Dermis blood vessel endothelial cell (primary cell): ENCODE measurements at places on chromosomes 2 and 18. TPM values are rescaled to one million over a fixed set of nuclear protein-coding genes. Genes with fewer than 3 reads are reported as not detected.
A peak's percentile ranks its signal among the peaks of the same experiment; 100 is the strongest.

Gene CRYGD
- not detected in 2 replicates for total RNA-seq

DNA sequence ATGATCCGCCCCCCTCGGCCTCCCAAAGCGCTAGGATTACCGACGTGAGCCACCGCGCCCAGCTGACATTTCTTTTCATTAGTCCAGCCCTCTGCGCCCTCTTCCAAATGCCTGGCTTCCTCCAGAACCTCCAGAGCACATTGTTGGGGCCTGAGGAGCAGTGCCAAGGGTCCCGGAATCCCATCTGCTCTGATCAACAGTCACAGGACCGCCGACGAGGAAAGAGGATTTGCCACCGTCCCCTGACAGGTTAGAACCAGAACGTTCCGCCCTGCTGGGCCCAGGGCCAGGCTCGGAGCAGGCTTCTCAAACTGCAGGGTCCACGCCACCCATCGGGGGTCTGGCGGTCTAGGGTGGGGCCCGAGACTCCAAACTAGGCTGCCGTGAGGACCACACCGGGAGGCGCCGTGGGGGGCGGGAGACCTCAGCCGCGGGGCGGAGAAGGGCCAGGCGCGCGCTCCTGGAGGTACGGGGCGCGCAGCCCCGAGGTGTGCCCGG is 36.9 kb upstream of the ITM2C start:
- DNase-seq: no peak

- DNase-seq: no peak
Observed at GRCh38 chr18:55838841-55839240, 250.8 kb upstream of the TCF4 start.

GRCh38 chr18:24198461-24198860 is 59.6 kb downstream of the CABYR start:
- DNase-seq: no peak

Gene INHA
- not detected in 2 replicates for total RNA-seq

Gene SLC25A12
- 12.1 and 14.9 TPM in 2 replicates for total RNA-seq

Gene VIT
- 0.65 TPM in 1 of 2 replicates, not detected in the other for total RNA-seq

Gene FSHR
- not detected in 2 replicates for total RNA-seq

- DNase-seq: no peak
Observed at GRCh38 chr18:2641638-2642037, 13.9 kb upstream of the SMCHD1 start.

Gene D2HGDH
- total RNA-seq: 12.5 and 19.4 TPM in 2 replicates

DNA sequence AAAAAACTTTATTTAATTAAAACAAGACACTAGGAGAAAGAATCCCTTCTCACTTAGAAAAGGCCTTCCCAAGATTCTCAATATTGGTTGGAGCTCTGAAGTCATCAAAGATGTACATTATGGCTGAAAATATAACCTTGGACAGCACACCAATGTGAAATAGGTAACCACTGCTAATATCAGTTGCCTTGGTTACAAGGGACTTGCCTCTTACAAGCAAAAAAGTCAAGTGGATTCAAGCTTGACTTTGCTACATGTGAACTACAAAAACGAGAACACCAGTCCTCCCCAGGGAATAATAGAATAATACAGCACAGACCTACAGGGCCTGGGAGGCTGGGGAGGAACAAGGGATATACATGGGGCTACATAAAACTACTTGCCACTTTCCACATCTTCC is 46.1 kb downstream of the NABP1 start:
- no peak for DNase-seq

DNA sequence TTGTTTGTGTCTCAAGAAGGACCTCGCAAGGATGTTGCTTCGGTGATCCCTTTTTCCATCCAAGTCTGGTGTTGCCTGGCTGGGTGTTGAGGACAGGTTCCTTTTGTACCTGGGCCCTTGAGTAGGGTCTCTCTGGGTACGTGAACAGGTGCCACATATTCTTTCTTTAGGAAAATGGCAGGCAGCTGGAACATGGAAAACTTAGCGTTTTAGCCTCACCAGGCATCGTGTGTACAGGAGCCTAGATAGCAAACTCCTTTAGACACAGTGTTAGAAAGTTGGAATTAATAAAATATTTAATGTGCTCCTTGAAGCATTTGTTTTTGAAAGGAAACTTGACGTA is 54.3 kb upstream of the RBM44 start:
- DNase-seq: no peak

Gene ST8SIA3
- total RNA-seq: not detected in 2 replicates

Gene CRYGC
- not detected in 2 replicates for total RNA-seq

Gene DCC
- not detected in 2 replicates for total RNA-seq

- no peak for DNase-seq
Observed at GRCh38 chr2:189298481-189298880, 118.9 kb upstream of the COL5A2 start.

- no peak for DNase-seq
Observed at GRCh38 chr2:54428108-54428831, 27.9 kb upstream of the SPTBN1 start.

Gene CLHC1
- 6.9 and 8.2 TPM in 2 replicates for total RNA-seq

- DNase-seq: no peak
Observed at GRCh38 chr18:35974181-35974580, 1.7 kb downstream of the RMP24 start.

Gene CCDC74B
- total RNA-seq: 2.2 and 2.7 TPM in 2 replicates

Gene MC2R
- not detected in 2 replicates for total RNA-seq

Gene ICOS
- total RNA-seq: not detected in 2 replicates

Gene CD28
- total RNA-seq: under 0.01 and 0.05 TPM in 2 replicates

Gene UGT1A4
- 0.09 TPM in 1 of 2 replicates, not detected in the other for total RNA-seq

Gene MAL
- 0.88 and 4.8 TPM in 2 replicates for total RNA-seq

- no peak for DNase-seq
Observed at GRCh38 chr18:76850112-76850511, 27.8 kb downstream of the ZNF236 start.

Gene ACTG2
- 0.05 TPM in 1 of 2 replicates, not detected in the other for total RNA-seq

DNA sequence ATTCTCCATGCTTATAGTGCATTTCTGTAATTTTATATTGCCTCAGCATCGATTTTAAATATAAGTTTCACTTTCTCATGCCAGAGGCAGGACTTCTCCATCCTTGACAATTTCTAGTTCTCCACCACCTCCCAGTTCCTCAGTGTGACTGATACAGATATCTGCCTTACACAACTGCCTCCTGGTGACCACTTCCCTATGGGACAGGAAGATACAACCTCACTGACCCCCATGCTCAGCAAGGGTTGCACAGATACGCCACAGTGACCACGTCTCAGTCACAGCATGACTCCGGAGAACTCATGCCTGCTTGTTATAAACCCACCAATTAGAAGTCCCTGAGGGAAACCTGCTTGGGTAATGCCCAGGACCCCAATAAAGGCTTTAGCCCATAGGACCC is 284.0 kb upstream of the MC4R start:
- no peak for DNase-seq

DNA sequence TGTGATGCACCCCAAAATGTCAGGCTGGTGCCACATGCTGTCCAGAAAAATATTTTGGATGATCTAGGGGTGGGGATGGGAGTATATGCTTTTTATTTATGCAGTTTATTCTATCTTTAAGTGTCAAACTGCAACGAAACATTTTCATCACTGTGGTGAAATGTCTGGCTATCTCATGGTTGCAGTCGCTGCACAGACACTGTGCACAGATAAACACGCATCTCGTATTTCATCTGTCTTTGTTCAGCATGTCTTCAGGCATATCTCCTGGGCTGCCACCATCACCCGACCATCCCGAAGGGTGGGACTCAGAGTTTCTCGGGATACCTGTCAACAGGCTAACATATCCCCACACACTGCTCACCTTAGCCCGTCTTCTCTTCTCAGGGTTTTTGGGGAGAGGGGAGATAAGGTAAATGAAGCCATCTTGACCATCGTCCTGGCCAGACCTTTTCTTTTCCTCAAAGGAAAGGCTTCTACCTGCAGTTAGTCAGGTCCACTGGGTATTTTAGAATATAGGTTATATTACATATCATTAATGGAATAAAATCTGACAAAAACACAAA is 80.7 kb upstream of the NABP1 start:
- DNase-seq: no peak

GRCh38 chr2:60739156-60739555 is 16.9 kb upstream of the PAPOLG start:
- DNase-seq: no peak

DNA sequence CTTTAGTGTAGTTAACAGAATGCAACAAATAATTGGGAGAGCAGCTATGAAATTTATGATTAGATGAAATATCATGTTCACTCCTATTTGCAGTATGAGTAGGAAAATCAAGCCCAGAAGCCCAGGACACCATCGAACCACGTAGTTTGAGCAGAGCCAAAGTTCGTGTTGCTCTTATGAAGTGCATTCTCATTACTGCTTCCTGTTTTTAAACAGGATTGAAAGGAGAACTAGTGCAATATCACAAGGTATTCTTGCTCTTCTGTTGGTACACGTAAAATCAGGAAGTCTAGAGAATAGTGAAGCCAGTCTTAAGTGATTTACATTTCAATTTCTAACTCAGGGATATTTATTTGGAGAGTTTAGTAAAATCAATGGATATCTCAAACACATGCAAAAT is 21.1 kb downstream of the ARHGAP15 start:
- DNase-seq: no peak

- DNase-seq: no peak
Observed at GRCh38 chr2:75528221-75528977, 32.3 kb downstream of the EVA1A start.

DNA sequence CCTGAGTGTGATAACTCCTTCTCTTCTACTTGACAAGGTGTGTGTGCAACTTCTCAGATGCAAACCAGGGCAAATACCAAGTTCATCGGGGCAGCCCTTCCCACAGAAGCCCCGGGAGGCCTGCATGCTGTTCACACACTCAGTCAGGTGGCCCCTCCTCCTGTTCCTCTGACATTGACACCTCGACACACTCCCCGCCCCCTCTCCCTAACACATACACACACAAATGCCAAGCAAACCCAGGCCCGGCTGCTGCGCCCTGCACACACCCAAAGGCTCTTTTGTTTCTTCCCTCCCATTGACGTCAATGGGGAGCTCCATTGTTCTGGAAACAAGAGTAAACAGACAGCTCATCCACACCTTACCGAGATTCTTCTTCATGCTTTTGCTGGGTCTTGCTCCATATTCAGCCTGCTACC is 1.7 kb upstream of the PER2 start:
- DNase-seq: peak; percentile 68

DNA sequence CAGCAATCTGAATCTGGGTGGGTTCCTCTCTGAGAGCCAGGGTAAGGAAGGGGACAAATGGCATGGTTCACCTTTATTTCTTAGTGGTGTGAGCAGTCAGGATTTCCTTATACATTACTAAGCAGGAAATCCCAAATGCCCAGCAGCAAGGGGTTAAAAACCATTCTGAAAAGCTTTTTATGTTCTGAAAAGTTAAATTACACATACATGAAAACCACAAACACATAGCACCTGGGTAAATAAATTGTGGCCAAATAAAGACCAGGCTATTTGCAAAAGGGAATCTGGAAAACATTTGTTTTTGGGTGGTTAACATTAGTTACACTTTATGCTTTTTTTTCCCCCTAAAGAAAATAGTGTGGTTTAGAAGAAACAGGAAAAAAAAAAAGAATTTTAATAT is 156.1 kb downstream of the AGPS start:
- DNase-seq: peak; percentile 19

DNA sequence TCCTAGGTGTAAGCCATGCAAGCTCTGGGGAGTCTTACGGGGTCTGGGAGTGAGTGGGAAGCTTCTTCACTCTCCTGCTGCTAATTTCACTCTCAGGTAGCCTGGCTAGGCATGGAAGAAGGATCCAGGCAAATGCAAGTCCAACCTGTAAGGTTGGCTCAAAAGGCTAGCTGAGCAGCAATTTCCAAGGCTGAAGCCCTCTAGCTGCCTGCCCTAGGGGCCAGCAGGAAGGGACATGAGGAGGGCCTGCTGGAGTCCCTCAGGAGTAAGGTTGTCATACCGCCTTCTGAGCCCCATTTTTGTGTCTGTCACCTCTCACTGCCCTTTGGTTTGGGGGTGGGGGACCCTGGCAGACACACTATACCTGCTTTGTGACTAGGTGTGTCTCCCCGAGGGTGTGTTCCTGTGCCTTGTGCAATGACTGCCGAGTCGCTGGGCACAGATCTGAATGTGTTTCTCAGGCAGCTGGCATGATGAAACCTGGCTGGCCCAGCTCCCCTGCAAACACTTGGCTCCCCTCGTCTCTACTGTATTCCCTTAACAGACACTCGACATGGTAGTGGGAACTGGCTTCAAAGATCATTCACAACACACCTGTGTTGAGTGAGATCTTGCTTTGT is 123.9 kb upstream of the FAM136A start:
- no peak for DNase-seq

Gene ABCG8
- total RNA-seq: not detected in 2 replicates

Gene DES
- total RNA-seq: not detected in 2 replicates

Gene SLC23A3
- 1.3 and 3.2 TPM in 2 replicates for total RNA-seq

DNA sequence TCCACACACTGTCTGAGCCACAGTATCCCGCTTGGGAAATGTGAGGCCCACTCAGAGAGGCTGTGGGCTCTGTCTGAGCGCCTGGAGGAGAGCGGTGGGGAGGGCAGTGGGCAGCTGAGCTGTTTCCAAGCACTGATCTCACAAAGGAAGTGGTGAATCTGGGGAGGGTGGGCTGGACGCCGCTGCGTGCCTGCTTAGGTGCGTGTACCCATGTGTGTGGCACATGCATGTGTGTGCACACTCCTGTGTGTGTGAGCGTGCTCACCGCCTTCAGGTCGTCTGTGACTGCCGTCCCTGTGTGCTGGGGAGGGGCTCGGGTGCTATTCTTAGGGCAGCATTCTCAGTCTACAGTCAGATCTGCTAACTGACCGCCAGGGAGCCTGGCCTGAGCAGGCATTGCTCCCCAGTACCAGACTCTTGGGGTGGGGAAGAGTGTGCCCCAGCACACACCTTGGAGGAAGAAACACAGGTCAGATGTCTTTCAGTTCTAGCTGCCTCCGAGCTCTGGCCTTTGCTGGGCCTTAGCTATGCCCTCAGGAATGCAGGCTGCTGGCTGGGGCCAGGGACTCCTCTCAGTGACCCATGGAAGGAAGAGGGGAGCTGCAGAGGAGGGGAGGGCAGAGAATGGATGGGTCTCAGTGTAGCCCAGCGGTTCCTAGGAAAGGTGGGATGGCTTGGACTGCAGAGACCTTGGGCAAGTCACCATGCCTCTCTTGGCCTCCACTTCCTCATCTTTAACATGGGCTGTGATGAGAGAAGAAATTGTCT is 31.4 kb downstream of the KCNIP3 start:
- DNase-seq: no peak
